ENCODE measurements at places on chromosomes 7 and 10.

DNA sequence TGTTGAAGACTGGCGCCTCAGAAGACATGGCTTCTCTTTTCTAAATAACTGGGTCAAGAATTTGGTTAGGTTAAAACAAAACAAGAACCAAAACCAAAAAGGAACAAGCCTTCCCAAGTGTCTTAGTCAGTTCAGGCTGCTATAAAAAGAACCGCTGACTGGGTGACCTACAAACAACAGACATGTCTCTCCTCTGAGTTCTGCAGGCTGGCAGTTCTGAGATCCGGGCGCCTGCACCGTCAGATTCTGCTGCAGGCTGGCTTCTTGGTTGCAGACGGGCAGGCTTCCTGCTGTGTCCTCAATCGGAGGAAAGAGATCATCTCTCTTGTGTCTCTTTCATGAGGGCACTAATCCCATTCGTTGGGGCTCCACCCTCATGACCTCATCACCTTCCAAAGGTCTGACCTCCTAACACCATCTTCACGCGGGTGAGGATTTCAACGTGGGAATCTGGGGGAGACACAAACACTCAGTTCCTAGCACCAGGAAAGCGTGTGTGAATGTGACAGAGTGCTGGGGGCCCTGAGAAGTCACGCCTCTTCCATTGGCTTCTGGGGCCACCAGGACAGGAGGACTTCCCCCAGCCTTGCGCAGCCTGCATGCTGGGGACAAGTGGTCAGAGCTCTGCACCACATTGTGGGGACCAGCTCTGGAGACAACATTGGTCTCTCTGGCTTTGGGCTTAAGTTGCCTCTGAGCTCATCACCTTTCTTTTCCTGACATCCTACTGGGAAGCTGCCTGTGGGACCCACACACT lies 63.1 kb downstream of the ASB13 start:
- no peak for DNase-seq

- no peak for DNase-seq
Observed at GRCh38 chr7:92466682-92467081, 11.1 kb downstream of the ERVW-1 start.

GRCh38 chr10:126570621-126571602 lies 99.6 kb downstream of the C10orf90 start:
- DNase-seq, result peak; percentile 51

DNA sequence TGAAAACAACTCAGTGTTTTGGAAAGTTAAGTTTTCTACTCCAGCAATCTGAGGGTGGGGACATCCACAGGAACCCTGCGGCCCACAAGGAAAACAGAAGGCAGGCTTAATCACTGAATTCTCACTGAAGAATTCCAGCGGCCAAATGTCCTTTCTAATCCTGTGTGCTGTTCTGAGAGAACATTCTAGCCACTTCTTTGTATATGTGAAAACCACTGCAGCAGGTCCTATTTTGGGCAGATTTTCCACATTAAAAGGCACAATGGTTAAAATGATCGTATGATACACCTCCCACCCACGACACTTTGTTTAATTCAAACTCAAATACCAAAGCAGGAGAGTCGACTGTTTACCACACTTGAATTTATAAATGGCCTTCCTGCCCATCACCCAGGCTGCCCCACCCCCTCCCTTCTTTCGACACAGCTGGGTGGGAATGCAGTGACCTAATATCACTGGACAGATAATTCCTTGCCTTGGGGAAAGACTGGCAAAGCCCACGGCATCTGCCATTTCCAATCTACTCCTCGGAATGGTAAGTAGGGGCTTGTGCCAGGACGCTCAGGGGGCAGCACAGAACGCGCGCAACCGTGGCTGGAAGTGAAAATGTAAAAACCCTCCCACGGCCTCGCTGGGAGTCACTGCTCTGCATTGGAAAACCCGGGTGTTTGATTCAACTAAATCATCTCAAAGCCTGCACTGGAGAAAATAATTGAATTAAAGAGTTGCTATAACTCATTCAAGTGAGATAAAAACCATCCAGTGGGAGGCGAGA lies 67.0 kb downstream of the CTBP2 start:
- peak; percentile 48 for DNase-seq

DNA sequence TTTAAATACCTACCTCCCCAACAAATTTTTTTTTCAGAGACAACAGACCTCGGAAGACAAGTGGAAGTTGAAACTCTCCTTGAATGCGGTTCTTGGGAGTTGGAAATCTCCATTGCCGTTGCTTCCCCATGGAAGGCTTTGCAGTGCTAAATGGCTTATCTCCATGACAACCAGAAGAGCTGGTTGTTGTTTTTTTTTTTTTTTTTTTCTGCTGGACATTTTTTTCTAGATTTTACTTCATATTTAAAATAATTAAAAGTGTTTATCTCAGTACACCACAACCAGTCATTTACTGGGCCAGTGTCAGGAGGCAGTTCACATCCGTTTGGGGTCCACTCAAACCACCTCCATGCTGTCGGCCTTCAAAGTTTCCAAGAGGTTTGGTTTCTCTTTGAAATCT lies 348.5 kb upstream of the PRKCQ start:
- DNase-seq, result no peak

- no peak for DNase-seq
Observed at GRCh38 chr7:26365901-26366275, 74.2 kb downstream of the SNX10 start.

GRCh38 chr7:15463801-15464666 lies 97.8 kb downstream of the AGMO start:
- DNase-seq, result peak; percentile 52

DNA sequence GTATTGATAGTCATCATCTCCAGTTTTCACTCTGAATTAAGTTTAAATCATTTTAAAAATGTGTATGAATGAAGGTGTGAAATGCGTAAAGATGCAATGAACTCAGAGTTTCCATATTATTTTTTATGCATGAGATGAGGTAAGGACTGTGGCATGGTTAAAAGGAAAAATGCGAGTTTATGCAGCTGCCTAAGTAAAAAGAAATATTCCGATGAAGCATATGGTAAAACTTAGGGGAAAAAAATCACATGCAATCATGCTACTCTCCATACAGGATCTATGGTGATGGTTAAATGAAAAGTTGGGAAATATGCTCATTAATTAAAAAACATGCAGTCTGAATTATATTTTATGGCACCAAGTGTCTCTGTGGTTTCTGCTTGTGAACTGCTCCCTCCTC lies 77.5 kb upstream of the SP8 start:
- DNase-seq, result no peak

- peak; percentile 6 for DNase-seq
Observed at GRCh38 chr7:54664235-54665228, 94.5 kb downstream of the SEC61G start.
